ENCODE measurements at places on chromosomes 1 and 21.

GRCh38 chr1:11515368-11516300 lies 36.7 kb downstream of the DISP3 start:
- DNase-seq = no peak

DNA sequence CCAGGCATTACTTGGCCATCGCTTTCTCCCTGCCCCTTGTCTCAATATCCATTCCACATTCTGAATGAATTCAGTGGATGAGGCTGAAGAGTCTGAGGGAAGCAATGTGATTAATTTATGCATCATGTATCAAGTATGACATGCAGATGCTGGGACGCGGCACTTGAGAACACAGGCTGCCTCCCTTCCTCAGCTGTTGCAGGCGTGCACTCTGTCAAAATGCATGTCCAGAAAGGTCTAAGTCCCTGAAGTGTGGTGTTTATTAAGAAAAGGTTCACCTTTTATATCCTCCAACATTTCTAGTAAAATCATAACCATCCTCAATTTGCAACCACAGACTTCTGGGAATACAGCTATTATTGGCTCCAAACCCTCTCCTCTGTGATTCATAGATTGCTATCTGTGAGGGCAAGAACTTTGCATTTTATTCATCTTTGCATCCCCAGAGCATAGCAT lies 22.6 kb upstream of the RAB3GAP2 start:
- DNase-seq = no peak

GRCh38 chr1:236508593-236509027 lies 15.2 kb upstream of the LGALS8 start:
- DNase-seq = no peak

DNA sequence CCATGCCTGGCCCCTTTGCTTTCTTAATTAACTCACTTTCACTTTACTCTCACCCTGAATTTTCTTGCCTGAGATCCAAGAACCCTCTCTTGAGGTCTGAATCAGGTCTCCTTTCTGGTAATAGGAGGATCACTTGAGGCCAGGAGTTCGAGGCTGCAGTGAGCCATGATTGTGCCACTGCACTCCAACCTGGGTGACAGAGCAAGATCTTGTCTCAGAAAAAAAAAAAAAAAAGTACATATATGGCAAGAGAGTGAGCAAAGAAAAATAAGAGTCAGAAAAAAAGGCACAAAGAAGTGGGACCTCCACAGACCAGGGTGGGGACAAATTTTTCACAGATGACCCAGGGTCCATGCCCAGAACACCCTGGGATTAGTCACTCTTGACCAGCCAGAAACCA lies 34.1 kb upstream of the RD3 start:
- DNase-seq = no peak

DNA sequence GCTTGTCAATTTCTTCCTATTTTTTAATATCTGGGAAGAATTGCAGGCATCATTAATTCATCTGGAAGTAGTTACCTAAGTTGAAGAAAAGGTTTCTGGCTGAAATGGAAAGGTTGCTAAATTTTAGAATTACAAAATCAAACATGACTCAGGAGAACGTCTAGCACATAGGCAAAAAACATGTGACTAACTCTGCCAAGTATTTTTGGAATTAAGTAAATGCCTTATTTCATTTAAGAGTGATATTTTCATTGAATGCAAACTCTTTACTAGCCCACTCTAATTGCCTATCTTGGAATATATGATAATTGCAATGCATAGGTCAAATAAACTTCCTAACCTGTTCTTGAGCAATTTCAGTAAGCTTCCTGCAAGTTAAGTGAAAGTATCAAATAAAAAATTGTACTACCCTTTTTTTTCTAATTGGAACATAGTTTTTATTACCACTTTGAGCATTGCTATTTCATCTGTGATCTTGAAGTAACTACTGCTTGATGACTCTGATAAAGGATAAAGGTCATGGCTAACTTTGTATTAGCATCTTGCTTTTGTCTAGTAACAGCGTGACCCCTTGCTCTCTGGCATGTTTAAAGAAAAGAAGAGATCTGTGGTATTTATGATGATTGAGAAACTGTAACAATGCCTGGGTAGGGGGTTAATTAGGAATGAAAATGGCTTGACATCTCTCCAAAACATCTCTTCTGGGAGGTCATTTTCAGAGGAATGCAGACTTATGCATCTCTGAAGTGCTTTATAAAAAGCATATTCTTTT lies 208.3 kb upstream of the NCAM2 start:
- DNase-seq = no peak

GRCh38 chr1:12608311-12608957 lies 9.6 kb downstream of the DHRS3 start:
- DNase-seq = no peak
